ENCODE measurements at places on chromosomes 4 and X.

GRCh38 chrX:47078129-47079043 is at the start of gene RGN:
Gene RGN, plus strand, starts transcription at chrX:47078443. Its CDS starts 2,702 bp downstream, at chrX:47081145.
- DNase-seq: no peak

- no peak for DNase-seq
Measured at GRCh38 chr4:53562409-53562808, 28.9 kb downstream of the LNX1 start.

GRCh38 chr4:71198958-71199357 is 139.9 kb upstream of the SLC4A4 start:
- DNase-seq: no peak

- no peak for DNase-seq
Measured at GRCh38 chrX:120321520-120322281, 10.4 kb upstream of the TMEM255A start.

DNA sequence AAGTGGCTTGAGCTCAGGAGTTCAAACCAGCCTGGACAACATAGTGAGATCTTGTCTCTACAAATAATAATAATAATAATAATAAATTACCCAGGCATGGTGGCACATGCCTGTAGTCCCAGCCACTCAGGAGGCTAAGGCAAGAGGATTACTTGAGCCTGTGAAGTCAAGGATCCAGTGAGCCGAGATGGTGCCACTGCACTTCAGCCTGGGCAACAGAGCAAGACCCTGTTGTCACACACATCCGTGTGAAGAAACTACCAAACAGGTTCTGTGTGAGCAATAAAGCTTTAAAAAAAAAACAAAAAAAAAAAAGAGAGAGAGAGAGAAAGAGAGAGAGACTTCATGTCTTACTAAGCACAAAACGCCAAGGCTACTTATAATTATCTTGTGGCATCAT is 42.5 kb downstream of the ANOS1 start:
- DNase-seq: no peak

GRCh38 chrX:69603566-69604194 is 12.2 kb upstream of the EDA start:
- no peak for DNase-seq

- DNase-seq: no peak
Measured at GRCh38 chrX:39670281-39670680, 427.5 kb downstream of the BCOR start.

DNA sequence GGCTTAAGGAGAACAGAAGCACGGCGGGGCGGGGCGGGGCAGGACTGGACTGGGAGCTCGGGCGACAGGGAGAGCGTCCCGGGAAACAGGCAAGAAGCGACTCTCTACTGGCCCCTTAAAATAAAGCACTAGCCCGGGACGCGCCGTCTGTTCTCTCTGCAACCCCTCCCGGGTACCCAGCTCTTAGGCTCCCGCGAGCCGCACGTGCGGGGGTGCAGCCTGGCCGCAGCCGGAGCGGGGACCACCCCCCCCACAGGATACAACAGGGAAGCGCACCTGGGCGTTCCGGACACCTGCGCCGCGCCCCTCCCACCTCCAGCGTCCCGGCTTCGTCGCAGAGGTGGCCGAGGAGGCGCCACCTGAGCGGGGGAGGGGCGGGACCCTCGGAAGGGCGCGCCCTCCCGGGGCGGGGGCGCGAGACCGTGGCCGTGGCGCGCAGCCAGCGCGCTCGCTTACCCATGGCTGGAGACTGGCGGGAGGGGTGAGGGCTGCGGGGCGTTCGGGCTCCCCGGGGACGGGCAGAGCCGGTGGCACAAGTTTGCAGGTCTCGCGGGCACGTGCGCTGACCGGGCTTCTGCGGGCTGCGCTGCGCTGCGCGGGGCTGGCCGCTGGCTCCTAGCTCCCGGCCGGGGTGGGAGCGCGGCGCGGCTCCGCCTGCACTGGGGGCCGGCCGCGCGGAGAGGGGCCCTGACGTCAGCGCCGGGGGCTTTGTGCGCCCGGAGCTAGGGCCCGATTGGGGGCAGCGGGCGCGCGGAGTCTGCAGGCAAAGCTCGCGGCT is 91.5 kb downstream of the GEMIN8 start:
- DNase-seq: no peak

- DNase-seq: no peak
Measured at GRCh38 chr4:158758142-158758541, 10.7 kb upstream of the FNIP2 start.
